Activated T-helper 17 cell treated with anti-CD3 and anti-CD28 coated beads, Interleukin-2, amount 50 U/mL, for 72 hours (primary cell): ENCODE measurements at places on chromosomes 12 and 14.
A peak's percentile ranks its signal among the peaks of the same experiment; 100 is the strongest.

DNA sequence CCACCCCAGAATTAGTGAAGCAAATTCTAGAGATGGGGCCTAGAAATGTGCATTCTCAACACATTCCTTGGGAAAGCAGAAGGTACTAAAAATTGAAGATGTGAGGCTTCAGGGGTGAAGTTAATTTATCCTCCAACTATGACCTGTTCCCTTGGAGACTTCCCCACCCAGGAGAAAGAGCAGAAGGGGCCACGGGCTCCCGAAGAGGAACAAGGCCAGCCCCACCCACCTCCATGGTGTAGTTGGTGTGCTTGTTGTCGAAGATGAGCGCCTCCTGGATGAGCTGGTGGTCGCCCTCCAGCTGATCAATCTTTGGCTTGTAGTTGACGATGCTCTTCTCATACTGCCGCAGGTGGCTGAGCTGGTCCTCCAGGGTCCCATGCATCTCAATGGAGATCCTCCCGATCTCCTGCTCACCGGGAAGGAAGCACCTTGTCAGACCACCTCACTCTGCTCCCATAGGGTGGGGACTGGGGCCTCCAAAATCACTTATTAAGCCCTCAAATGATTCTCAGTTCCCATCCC is 87.8 kb upstream of the ZFP36L1 start:
- no peak for ATAC-seq

GRCh38 chr14:105646175-105646574 is 119.8 kb downstream of the TMEM121 start:
- ATAC-seq: no peak

- ATAC-seq: no peak
These were observed 27.3 kb downstream of the SLC25A47 start for GRCh38 chr14:100350276-100350926.

DNA sequence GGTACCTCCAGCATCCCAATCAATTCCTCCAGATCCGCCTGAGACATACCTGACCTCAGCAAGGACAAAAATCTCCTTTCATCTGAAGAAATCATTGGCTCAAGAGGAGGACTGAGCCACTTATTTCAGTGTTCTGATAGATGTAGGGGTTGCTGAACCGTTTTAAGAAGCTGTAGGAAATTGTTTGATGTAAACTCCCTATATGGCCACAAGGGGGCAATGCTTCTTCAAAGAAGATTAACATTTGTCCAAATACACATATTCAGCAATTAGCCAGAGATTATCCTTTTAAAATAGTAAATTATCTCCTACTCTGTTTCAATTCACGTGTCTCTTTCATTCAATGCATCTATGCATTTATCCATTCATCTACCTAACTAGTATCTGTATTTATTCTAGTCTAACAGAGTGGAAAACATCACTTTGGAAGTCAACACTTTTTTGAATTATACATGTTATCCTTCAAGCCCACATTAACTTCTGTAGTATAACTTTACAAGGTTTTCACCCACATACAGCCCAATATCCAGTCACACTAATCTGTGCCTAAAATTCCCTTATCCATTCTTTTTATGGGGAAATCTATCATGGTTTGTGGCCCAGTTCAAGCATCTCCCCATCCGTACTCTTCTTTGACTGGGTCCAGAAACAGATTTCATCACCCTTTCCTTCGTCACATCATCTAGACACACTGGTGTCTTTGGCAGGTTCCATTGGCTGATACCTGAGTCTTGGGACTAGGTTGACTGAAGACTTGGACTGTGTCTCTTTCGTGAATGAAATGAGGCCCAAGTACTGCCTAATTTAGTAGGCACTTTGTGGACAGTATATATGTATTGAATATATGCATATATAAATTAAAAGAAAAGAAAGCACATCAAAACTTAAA is 411.0 kb upstream of the OR4E1 start:
- peak; percentile 34 for ATAC-seq

DNA sequence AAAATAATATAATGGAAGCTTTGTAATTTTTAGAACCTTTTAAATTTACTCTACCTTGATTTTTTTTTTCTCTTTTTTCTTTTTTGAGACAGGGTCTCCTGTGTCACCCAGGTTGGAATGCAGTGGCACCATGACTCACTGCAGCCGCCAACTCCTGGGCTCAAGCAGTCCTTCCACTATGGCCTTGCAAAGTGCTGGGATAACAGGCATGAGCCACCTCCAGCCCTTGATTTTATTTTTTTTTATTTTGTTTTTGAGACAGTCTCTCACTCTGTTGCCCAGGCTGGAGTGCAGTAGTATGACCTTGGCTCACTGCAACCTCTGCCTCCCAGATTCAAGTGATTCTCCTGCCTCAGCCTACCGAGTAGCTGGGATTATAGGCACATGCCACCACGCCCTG is 65.3 kb upstream of the TRAF3 start:
- no peak for ATAC-seq

GRCh38 chr12:28586481-28586880 is 396.2 kb downstream of the CCDC91 start:
- no peak for ATAC-seq

DNA sequence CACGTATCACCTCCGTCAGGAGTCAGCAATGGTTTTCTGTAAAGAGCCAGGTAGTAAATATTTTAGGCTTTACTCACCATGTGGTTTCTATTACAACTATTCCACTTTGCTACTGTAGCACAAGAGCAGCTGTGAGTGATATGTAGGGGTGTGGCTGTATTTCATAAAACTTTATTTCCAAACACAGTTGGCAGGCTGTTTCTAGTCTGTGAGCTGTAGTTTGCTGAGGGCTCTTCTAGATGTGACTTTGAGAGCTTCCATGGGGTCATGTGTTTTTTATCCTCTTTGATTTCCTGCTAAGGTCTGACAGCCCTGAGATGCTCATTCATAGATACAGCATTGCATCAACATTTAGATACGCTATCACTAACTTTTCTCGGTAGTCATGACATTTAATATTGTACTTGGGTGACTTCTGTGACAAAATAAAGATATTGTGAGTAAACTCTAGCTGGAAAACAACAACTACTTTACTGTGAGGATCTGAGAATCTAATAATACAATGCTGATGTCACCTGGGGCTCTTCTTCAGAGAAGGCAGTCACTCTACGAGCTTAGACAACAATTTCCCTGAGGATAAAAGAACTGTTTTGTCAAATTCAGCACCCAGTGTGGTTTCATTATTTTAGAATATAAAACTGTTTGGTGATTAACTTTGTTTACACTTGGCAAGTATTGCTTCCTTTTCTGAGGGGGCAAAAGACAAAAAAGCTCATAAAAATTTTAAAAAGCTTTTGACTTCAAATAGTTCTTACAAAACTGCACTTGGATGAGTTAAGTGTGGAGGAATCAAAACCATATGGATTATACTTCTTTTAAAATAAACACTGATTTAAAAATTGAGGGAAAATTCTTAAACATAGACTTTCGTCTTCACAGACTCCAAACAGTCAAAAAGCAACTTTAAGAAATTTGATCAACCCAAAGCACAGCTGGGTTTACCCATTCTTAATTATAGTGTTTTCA is 231.2 kb upstream of the DCN start:
- ATAC-seq: no peak

DNA sequence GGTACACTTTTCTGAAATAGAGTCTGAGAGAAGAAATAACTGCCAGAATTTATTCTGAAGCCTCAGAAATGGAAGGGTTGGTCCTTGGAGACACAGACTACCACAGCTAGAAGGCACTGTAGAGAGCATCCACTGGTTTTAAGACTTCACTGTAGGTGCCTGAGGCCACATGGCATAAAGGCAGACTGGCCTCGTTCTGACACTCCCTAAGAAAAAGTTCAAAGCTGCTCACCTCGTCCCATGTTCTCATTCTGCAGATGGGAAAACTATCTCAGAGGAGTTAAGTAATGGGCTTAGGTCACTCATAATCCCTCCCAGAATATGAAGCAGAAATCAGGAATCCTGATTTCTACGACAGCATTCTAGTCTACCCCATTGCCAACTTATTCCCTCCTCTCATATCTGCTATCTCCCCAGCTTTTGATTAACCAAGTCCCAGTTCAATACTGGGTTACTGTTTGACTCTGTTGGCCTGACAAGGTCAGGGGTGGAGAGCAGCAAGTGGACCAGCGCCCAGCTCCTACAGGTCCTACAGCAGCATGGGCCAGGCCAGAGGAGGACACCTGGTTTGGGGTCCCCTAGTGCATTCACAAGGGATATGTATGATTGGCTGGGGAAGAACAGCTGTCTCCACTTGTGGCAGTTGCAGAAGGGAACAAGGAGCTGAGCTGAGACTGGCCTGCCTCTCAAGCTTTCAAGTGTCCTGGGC is 3.7 kb downstream of the ITGA5 start:
- no peak for ATAC-seq

DNA sequence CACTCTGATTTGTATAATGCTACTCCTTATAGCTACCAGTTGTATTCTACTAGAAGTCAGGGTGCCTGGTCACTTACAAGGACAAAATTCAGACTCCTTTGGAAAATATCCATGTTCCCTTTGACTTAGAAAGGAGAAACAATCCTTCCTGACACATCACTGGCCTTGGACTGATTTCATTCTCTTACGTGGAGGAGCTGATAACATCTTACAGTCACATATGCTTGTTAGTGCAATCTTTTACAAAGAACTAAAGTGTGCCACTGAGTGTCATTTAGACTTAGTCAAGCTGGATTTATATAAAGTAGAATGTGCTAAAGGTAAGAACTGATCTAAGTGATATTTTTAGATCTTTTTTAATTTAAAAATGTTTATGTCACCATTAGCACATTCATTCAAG is 131.0 kb upstream of the TMTC2 start:
- ATAC-seq: no peak

DNA sequence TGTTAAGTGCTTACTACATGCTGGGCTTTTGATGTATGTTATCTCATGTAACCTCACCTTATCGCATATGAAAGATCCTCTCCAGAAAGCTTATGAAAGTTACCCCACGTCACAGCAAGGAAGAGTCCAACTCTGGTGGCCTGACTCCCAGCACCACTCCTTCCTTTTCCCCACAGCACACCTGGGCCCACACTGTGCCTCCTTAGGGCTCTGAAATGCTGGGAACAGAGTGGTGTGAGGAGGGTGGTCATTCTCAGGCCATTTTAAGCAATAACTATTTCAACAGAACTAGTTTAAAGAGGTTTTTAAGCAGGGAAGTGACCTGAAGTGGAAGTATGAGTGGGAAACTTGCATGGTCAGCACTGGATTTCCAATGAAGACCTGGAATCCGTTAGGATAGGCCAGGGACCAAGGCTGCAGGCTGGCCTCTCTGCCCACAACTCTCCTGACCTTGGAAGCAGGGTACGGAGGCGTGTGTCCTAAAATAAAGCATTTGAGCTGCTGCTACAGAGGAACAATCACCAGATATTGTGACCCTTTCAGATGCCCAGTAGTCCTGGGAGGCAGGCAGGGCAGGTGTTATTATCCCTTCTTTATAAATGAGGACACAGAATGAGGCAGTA is 67.2 kb upstream of the TMEM263 start:
- no peak for ATAC-seq

- ATAC-seq: peak; percentile 68
These were observed 2.0 kb upstream of the GALC start for GRCh38 chr14:87994974-87995373.
